ENCODE measurements at places on chromosomes 4 and X. TPM values are rescaled to one million over a fixed set of nuclear protein-coding genes. Genes with fewer than 3 reads are reported as not detected.

- no peak for DNase-seq
Measured at GRCh38 chr4:121698236-121698671, 1.5 kb upstream of the ANXA5 start.

DNA sequence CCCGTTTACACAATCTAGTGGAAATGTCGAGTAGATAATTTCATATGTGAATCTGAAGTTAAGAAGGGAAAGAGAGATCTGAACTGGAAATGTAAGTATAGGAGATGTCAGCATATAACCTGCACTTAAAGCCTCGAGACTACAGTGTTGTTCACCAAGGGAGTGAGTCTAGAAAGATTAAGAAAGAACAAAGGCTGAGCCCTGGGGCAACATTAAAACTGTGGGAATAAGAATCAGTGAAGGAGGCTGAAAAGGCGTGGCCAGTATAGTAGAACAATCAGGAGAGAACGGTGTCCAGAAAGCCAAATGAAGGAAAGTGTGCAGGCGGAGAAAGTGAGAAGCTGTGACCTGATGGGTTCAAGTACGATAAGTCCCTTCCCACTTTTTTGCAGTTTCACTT lies 118.8 kb upstream of the TENM3 start:
- no peak for DNase-seq

GRCh38 chr4:156594624-156595023 lies 377.0 kb downstream of the PDGFC start:
- no peak for DNase-seq

DNA sequence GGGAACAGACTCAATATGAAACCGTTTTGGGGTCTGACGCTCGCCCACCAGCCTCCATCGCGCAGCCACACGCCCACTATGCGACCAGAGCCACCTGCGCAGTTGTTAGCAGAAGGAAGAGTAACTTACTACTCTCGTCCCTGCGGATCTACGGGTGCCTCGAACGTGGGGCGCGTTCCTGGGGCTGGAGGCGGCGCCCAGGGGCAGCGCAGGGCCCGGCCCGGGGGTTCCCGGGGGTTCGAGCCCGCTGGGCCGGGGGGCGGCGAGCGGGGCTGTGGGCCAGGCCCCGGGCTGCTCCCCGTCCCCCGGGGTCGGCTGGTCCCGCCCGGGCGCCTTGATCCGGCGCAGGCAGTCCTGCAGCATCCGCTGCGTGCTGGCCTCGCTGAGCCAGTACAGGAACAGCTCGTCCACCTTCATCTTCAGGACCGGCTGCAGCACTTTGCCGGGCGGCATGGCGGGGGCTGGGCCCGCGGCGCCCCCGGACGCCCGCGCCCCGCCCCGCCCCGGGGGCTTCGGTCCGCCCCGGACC lies 404 bp downstream of the PPP2R3B start:
- DNase-seq: no peak

GRCh38 chrX:119646515-119646914 lies 40.3 kb upstream of the NKRF start:
- no peak for DNase-seq

DNA sequence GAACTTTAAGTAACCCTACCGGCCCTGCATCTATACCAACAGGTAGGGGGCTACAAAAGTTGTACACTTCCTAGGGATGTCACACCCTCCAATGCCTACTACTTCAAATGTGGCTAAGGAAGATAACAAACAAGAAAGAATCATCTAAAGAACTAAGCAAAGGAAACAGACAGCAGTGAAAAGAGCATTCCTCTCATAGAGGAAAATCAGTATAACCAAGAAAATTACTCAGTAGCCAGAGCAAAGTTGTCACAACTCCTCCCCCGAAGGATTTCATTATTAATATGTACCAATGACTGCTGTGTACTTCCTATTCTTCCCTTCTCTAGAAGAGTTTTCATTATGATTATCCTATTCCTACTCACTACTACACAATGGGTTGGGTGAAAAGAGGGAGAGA lies 12.6 kb downstream of the ANKRD17 start:
- no peak for DNase-seq

Gene ZNF157
- 0.07 TPM for polyA plus RNA-seq

Gene PROM1
- polyA plus RNA-seq: not detected

Gene GRIA2
- polyA plus RNA-seq: not detected

All from AG04450 (cell line).